ENCODE measurements at places on chromosomes 2 and 18. TPM values are rescaled to one million over a fixed set of nuclear protein-coding genes. Genes with fewer than 3 reads are reported as not detected.

GRCh38 chr2:75627902-75628504 is 18.6 kb upstream of the MRPL19 start:
- peak; percentile 78 for DNase-seq

The PIEZO2 gene
- 11.2 TPM for total RNA-seq

The MAP3K19 gene
- total RNA-seq: not detected

The KCNF1 gene
- 0.42 TPM for total RNA-seq

DNA sequence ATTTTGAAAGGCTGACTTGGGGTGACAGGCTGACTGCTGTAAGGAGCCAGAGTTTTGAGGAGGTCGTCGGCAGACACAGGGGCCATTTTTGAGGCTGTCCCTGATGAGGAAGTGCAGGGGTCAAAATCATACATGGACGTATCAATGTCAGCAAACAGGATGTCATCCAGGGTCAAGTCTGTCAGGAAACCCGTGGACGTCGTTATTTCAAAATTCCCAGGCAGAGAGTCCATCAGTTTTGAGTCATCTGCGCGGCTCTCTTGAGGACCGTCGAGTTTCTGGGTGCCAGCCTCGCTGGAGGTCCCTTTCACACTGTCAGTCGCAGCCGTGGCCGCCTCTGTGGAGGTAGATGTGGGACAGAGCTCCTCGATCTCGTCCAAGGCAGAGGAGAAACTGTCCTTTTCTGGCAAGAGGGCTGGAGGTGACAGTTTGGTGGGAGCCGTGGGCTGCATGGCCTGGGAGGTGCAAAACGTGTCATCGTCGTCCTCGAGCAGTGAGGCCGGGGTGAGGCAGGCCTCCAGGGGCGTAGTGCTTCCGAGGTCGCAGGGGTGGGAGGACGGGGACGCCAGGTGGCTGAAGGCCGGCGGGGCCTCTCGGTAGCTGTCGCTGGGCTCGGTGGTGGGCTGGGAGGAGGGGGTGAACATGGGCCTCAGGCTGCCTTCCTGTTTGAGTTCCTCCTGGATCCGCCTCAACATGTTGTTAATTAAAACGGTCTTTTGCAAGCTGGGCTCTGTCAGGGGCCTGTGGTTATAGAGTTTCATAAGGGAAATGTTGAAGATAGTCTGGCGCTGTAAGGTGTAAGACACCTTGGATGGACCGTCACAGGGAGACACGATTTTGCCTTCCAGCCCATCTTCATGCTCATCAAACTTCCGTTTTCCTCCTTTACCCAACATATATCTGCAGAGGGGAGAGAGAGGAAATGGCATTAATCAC is 17.5 kb downstream of the SERTAD2 start:
- DNase-seq: no peak

- DNase-seq: no peak
Measured at GRCh38 chr2:173427887-173428668, 73.4 kb downstream of the CDCA7 start.

DNA sequence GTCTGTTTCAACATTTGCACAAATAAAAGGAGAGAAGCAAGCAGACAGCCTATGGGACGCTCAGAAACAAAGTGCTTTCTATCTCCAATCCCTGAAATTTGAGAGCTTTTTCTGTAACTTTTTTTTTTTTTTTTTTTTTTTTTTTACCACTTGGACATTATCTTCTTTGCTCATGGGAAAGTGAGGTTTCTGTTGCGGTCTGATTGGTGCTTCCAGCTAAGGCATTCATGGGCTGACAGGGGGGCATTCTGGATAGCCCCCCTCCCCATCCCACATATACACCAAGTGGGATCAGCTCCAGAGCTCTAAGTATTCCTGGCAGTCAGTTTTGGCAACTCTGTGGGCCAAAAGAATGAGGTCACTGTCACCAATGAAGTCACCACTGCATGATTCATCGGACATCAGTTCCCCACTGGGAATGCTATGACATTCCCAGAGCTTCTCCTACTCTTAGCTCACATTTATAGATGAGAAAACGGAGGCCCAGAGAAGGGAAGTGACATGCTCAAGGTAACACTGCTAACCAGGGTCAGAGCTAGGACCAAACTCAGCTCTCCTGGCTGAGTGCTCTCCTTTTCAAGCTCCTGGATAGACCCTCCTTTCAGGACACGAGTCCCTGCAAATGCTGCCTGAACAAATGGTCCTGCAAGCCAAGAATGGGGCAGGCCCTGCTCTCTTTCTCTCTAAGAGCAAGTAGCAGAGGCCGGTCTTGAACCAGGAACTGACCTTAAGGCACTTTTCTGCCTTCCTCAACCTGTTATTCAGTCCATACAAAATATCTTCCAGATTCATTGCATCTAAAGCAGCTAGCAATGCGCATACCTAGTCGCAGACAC is 61.3 kb downstream of the TMEM247 start:
- DNase-seq: peak; percentile 10

The LYG2 gene
- total RNA-seq: not detected

GRCh38 chr2:208648368-208648767 is 241.8 kb downstream of the PTH2R start:
- DNase-seq: no peak
